Aorta (tissue), 5 donors: ENCODE measurements at places on chromosomes 2 and 18. TPM values are rescaled to one million over a fixed set of nuclear protein-coding genes. Genes with fewer than 3 reads are reported as not detected.

DNA sequence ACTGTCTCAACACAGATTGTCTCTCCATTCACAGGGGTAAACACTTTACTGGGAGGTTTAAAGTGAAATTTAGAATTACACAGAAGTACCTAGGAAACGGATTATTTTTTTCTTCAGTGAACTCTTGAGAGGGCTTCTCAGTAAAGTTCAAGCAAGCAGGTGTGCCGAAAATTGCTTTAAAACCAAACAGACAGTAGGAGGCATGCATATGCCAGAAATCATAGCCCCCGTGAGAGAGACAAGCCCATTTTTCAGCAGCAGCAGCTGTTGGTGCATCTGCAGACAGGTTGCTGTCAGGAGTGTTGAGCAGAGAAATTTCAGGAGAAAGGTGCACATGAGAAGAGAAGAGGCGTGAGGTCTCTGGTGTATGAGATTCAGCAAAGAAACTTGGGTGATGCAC lies 2115.5 kb upstream of the CELF4 start:
- H3K4me1 ChIP-seq, result no peaks in the 10 kb centered on the region
- no peaks in the 10 kb centered on the region for H3K36me3 ChIP-seq
- H3K27ac ChIP-seq, result no peak overlapping the region
- no peak for DNase-seq
- H3K4me3 ChIP-seq, result no peak overlapping the region

Gene ZAP70
- polyA plus RNA-seq, result 2.8 TPM

Gene STARD6
- not detected for polyA plus RNA-seq

Gene TACR1
- not detected for polyA plus RNA-seq

GRCh38 chr2:133146893-133147292 lies 421.4 kb downstream of the NCKAP5 start:
- DNase-seq, result no peak
- H3K27me3 ChIP-seq, result no peaks in the 10 kb centered on the region
- H3K4me3 ChIP-seq, result no peak overlapping the region
- no peaks in the 10 kb centered on the region for H3K36me3 ChIP-seq

DNA sequence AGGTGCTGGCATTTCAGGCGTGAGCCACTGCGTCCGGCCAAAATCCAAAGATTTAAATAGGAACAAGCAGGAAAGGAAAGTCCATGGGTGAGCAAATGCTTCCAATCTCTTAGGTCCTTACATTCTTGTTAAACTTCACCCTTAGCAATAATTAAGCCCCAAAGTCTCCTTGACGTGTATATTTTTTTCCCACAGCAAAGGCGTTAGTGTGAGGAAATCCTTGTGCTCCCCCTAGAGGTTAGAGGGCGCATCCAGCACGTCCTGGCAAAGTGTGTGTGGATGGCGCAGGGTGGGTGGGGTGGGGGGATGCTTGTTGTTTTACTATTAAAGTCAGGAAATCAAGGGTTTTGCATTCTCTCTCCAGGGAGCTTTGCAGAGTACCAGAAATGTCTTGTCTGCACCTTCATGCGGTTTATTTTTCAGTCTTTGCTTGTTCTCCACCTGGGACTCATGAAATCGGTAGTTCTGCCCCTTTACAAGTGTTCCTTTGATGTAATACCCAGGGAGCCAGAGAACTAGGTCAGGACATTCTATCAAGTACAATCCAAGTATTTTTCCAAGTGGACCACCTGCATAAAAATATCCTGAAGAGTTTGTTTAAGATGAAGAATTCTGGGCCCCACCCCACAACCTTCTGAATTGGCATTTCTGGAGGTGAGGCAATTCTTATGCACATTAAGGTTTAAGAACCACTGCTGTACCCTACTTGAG lies 22.2 kb upstream of the ITSN2 start:
- peak; percentile 62 for DNase-seq
- H3K27ac ChIP-seq, result no peak overlapping the region
- H3K4me3 ChIP-seq, result no peak overlapping the region
- H3K36me3 ChIP-seq, result no peaks in the 10 kb centered on the region
- no peaks in the 10 kb centered on the region for H3K4me1 ChIP-seq

Gene REEP1
- 8.8 TPM for polyA plus RNA-seq

DNA sequence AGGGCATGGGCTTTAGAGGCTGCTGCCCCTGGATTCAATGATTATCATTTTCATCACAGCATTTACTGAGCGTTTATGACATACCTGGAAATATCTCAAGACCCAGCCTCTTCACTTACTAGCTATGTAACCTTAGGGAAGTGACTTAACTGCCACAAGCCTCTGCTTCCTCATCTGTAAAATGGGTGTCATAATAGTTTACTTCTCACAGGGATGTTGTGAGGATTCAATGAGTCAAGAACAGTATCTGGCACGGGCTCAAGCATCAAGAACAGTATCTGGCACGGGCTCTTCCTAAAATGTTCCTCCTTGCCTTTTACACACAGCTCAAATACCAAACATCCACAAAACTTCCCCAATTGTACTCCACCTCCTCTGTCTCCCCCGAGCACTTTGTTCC lies 31.4 kb downstream of the LGALSL start:
- DNase-seq, result no peak
- H3K27me3 ChIP-seq, result no peaks in the 10 kb centered on the region
- no peaks in the 10 kb centered on the region for H3K4me1 ChIP-seq
- no peak overlapping the region for H3K27ac ChIP-seq
- no peaks in the 10 kb centered on the region for H3K36me3 ChIP-seq
